ENCODE measurements at places on chromosomes 2 and 18. TPM values are rescaled to one million over a fixed set of nuclear protein-coding genes. Genes with fewer than 3 reads are reported as not detected.

- H3K27ac ChIP-seq = no peak overlapping the region
- H3K4me3 ChIP-seq = no peak overlapping the region
- H3K36me3 ChIP-seq = no peaks in the 10 kb centered on the region
- H3K4me1 ChIP-seq = peaks cover 5% of the 10 kb centered on the region
Measured at GRCh38 chr2:240325016-240326007, 110.2 kb upstream of the GPC1 start.

DNA sequence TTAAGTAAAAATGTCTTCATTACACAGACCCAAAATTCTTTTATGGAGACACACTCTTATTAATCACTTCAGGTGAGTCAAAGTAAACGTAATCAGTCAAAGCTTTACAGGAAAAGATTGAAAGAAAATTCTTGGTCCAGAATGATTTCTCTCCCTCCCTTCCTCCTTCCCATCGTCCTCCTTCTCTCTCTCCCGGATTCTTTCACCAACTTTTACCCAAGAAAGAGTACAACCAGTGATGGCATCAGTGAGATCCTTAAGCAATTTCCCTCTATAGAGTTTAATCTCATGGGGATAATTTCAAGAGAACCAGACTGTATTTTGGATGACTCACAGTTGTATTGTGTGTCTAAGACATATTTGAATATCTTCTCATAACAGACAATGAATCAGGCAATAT, 258.1 kb downstream of the ALK start:
- H3K4me1 ChIP-seq = no peaks in the 10 kb centered on the region
- no peak overlapping the region for H3K4me3 ChIP-seq
- H3K27me3 ChIP-seq = peaks cover 30% of the 10 kb centered on the region
- H3K36me3 ChIP-seq = no peaks in the 10 kb centered on the region

FAM228A gene
- not detected for total RNA-seq

DNA sequence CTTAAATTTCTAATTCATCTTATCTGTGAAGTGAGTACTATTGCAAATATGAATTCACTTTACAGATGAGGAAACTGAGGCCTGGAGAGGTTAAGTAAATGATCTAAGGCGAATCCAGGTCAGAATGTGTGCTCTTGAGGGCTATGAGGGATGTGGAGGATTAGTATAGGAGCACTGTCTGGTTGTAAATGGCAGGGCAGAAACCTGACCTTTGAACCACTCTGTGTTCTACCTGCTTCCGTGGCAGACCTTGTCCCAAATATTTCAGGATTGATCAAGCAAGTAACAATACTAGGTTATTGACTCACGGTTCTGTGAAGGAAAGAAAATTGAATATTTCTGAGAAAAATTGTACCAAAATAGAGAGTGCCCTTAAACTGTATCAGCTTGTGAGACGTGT, 74.7 kb downstream of the PTPRM start:
- DNase-seq = no peak
- H3K27me3 ChIP-seq = no peaks in the 10 kb centered on the region
- H3K4me1 ChIP-seq = no peaks in the 10 kb centered on the region

DNA sequence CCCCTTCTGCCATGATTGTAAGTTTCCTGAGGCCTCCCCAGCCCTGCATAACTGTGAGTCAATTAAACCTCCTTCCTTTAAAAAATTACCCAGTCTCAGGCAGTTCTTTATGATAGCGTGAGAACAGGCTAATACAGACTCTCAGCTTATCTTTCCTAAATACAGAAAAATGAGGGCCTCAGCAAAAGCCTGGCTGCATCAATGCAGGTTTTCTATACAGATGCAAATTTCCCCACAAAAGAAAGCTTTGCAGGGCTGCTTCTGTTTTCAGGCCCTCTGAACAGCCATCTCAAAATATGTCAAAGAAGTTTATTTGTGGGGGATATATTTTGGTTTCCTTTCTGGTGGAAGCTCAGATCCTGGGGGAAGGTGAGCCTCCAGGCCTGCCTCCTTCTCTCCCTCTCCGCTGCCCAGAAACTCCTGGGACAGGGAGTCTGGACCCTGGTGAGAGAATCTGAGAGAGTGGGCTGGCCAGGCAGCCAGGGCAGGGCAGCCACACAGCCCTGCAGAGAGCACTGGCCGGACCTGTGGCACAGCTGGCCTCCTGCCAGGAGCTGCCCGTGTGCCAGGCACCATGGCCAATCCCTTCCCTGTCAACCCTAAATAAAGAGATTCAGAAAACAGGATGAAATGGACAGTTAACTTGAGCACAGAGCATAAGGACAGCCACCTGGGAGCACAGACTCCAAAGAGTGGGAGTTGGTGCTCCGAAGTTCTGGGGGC, 21.6 kb upstream of the AGXT start:
- no peak for DNase-seq
- H3K4me1 ChIP-seq = no peaks in the 10 kb centered on the region
- H3K4me3 ChIP-seq = no peak overlapping the region
- no peak overlapping the region for H3K27ac ChIP-seq
- no peaks in the 10 kb centered on the region for H3K27me3 ChIP-seq

- DNase-seq = no peak
- H3K4me3 ChIP-seq = no peak overlapping the region
- no peaks in the 10 kb centered on the region for H3K27me3 ChIP-seq
- H3K36me3 ChIP-seq = no peaks in the 10 kb centered on the region
Measured at GRCh38 chr2:288758-289361, 969 bp upstream of the ALKAL2 start.

DNA sequence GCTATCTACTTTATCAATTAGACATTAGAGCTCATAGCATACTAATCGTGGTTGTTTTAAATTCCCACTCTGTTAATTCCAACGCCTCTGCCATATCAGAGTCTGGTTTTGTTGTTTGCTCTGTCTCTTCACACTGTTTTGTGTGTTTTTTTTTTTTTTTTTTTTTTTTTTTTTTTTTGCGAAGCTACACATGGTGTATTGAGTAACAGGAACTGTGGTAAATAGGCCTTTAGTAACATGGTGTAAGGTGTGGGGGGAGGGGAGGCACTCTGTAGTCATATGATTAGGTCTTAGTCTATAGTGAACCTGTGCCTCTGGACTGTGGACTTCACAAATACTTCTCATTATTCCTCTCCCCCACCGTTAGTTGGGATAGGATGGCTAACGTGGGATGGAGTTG, 370.7 kb upstream of the RAB12 start:
- H3K36me3 ChIP-seq = no peaks in the 10 kb centered on the region
- no peak overlapping the region for H3K27ac ChIP-seq
- no peaks in the 10 kb centered on the region for H3K4me1 ChIP-seq
- peaks cover 9% of the 10 kb centered on the region for H3K27me3 ChIP-seq
- no peak overlapping the region for H3K4me3 ChIP-seq
- no peak for DNase-seq

All from HCT116 (cell line).